Activated T-helper 1 cell treated with anti-CD3 and anti-CD28 coated beads, Interleukin-2, amount 50 U/mL, for 16 hours (primary cell): ENCODE measurements at places on chromosomes 7 and 10.

DNA sequence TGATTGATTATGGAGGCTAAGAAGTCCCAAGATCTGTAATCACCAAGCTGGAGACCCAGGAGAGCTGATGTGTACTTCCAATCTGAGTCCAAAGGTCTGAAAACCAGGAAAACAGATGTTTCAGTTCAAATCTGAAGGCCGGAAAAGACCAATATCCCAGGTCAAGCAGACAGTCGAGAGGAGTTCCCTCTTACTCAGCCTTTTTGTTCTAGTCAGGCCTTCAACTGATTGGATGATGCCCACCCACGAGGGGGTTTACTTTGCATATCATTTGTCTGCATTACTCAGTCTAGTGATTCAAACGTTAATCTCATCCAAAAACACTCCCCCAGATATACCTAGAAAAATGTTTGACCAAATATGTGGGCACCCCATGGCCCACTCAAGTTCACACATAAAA lies 7.4 kb upstream of the ARID5B start:
- DNase-seq = no peak

- no peak for DNase-seq
Observed at GRCh38 chr10:98141484-98142073, 7.1 kb downstream of the R3HCC1L start.

GRCh38 chr10:104339469-104340110 lies 1.3 kb upstream of the ITPRIP start:
- no peak for DNase-seq

DNA sequence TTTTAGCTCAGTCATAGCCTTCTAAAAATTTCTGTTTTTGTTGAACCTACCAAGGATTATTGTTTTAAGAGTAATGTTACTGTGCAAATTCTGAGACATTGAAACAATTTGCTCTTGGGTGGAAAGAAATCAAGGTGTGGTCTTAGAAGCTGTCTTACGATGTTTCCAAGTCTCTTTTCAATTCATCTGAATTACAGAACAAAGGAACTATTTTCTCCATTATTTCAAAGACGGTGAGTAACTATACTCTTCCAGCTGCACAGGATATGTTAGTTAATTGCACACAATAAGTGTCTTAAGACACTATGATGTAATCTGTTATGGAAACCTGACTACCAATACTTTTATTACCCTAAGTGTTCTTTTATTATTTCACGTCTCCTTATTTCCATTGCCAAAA lies 106.8 kb upstream of the POM121L12 start:
- DNase-seq = no peak

GRCh38 chr10:21296575-21297355 lies 228.7 kb downstream of the SKIDA1 start:
- no peak for DNase-seq

- no peak for DNase-seq
Observed at GRCh38 chr10:73814896-73815718, 3.7 kb upstream of the NDST2 start.

- no peak for DNase-seq
Observed at GRCh38 chr10:79004311-79004710, 64.5 kb upstream of the ZMIZ1 start.

GRCh38 chr10:122419876-122420623 lies 34.4 kb upstream of the ARMS2 start:
- DNase-seq = no peak

GRCh38 chr10:131959841-131960240 lies 21.9 kb downstream of the BNIP3 start:
- DNase-seq = no peak
